ENCODE measurements at places on chromosomes 7 and 10. TPM values are rescaled to one million over a fixed set of nuclear protein-coding genes. Genes with fewer than 3 reads are reported as not detected.
A peak's percentile ranks its signal among the peaks of the same experiment; 100 is the strongest.

- no peak overlapping the region for H3K4me3 ChIP-seq
- H3K27me3 ChIP-seq: no peaks in the 10 kb centered on the region
- H3K36me3 ChIP-seq: no peaks in the 10 kb centered on the region
- H3K4me1 ChIP-seq: no peaks in the 10 kb centered on the region
These were observed 306.6 kb upstream of the PFKP start for GRCh38 chr10:2760736-2761135.

DNA sequence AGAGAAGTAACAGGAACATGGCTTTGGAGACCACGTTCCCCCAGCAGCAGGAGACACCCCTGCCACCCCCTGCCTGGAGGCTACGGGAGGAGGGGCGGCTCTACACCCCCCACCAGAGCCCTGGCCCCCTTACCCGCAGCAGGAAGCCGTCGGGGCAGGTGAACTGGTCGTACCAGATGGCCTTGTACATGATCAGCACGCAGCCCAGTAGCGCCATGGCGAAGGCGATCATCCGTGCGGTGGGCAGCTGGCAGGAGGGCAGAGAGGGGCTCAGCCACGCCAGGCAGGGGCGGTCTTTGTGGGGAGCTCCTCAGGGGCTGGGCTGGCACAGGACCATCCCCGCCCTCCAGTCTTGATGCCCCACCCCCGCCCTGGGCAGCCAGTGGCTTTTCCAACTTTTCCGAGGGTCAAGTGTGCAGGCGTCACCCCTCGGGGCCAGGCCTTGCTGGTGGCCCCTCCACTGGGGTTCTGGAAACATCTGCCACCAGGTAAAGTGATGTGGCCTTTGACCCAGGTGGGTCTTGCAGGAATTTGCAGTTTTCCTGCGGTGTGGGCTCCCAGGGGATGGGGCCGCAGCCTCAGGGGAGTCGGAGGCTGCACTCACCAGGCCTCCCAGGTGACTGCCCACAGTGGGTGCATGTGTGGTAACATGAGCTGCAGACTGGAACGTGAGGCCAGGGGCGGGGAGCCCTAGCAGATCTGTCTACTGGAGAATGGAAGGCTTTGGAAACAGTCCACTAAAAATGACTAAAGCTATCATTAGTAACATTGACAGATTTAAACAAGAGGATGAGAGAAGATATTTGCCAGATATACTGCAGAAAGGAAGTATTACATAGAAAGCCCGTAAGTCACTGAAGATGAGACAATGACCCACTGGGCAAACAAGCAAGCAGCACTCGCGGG, 9.7 kb downstream of the CALY start:
- H3K36me3 ChIP-seq: no peaks in the 10 kb centered on the region
- H3K4me3 ChIP-seq: no peak overlapping the region
- H3K4me1 ChIP-seq: peaks cover 25% of the 10 kb centered on the region
- no peak overlapping the region for H3K27ac ChIP-seq

DNA sequence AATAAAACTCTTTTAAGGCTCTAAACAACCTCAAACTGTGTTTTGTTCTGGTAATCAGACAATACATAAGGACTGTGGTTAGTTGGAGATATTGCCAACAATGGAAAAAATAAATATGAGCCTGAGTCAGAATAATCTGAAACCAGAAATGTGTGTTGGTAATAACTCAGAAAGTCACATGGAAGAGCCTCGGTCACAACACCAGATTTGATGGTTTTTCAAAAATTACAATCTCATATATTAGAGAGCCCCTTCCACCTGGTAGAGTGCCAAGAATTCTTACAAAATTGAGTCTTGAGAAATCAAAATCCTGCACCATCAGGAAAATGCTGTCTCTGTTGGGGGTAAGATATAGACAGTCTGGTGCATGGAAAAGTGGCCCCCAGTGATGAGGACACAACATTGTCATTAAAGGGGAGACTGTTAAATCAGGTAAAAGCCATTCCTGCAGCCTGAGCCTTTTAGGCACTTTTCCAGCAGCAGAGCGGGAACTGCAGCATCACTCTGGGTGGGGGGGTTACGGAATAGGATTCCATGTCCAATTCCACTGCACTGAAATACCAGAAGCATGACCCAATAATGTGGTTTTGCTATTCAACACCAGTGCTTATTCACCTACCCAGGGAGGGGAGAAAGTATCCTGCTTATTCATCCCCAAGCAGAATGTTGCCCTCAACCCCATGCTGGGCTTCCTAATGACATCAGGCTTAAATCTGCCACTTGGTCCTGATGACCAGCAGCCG, 9.5 kb upstream of the ADAM12 start:
- no peaks in the 10 kb centered on the region for H3K36me3 ChIP-seq
- DNase-seq: no peak
- H3K4me3 ChIP-seq: no peak overlapping the region
- H3K27me3 ChIP-seq: no peaks in the 10 kb centered on the region
- peaks cover 5% of the 10 kb centered on the region for H3K4me1 ChIP-seq

- no peaks in the 10 kb centered on the region for H3K4me1 ChIP-seq
- no peak overlapping the region for H3K4me3 ChIP-seq
- H3K27me3 ChIP-seq: no peaks in the 10 kb centered on the region
These were observed 6.0 kb upstream of the CFAP46 start for GRCh38 chr10:132948351-132948750.

GRCh38 chr10:10007957-10008356, 1009.7 kb upstream of the CELF2 start:
- no peaks in the 10 kb centered on the region for H3K27me3 ChIP-seq
- H3K4me3 ChIP-seq: no peak overlapping the region
- H3K4me1 ChIP-seq: no peaks in the 10 kb centered on the region
- no peak overlapping the region for H3K27ac ChIP-seq

DNA sequence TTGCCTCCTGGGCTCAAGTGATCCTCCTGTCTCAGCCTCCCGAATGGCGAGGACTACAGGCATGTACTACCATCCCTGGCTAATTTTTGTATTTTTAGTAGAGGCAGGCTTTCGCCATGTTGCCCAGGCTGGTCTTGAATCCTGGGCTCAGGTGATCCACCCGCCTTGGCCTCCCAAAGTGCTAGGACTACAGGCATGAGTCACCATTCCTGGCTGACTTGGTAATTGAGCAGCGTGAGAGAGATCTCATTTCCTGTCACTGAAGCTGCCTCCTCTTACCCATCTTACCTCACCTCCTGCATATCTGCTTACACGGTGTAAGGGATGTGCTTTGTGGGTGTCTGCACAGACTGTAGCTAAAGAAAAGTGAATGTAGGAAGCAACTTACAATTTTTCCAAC, 9.7 kb downstream of the IFIT3 start:
- no peak for DNase-seq
- H3K27me3 ChIP-seq: no peaks in the 10 kb centered on the region
- no peak overlapping the region for H3K4me3 ChIP-seq
- no peak overlapping the region for H3K27ac ChIP-seq
- H3K36me3 ChIP-seq: no peaks in the 10 kb centered on the region
- peaks cover 18% of the 10 kb centered on the region for H3K4me1 ChIP-seq

DNA sequence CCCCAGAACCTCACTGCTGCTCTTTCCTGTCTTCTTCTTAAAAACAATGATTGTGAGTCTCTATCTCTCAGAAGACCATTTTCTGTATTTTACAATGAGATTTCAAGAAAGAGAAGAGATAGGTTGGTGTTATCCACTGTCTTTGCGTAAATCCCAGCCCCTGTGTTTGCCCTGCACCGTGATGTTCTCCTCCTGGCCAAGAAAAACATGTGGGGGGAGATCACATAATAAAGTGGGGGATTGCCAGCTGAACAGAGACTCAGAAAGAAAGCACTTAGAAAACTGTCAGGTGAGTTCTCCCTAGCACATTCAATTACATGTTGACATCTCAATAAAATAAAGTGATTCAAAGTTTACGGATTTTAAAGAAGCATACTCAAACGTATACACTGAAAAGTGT, 105.0 kb upstream of the PITRM1 start:
- H3K27me3 ChIP-seq: no peaks in the 10 kb centered on the region
- no peak overlapping the region for H3K4me3 ChIP-seq
- no peak overlapping the region for H3K27ac ChIP-seq
- DNase-seq: no peak

DNA sequence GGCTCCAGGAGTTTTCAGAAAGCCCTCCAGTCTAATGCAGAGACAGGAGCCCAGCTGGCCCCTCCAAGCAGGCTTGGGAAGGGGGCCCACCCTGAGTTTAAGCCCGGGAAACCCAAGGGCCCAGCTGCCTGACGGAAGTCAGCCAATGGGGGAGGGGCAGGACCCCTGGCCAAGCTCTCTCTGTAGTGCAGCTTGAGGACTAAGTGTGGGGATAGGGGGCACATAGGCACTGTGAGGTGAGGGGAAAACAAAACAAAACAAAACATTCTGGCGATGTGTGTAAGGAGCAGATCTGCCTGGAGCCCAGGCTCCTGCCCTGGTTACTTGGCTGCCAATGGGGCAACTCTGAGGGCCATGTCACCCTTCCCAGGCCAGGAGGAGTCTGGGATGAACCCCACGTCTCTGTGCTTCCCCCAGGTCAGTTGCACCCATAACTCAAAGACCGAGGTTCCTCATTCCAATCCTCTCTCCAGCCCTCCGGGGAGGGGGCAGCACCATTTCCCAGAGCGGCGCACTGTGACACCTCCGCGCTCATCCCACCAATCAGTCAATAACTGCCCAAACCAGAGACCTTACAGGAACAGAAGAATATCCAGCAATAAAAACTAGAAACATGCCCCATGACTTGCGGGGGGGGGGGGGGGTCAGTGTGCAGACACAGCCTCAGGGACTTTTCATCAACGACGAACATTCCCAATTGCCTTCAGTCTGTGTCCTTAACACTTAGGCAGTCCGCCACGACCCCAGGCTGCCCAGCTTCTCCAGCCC, 1.7 kb downstream of the CXCL12 start:
- H3K27ac ChIP-seq: peak overlapping the region; percentile 79
- peak; percentile 80 for DNase-seq
- peaks cover 15% of the 10 kb centered on the region for H3K36me3 ChIP-seq
- no peaks in the 10 kb centered on the region for H3K27me3 ChIP-seq
- H3K4me3 ChIP-seq: peak overlapping the region; percentile 86

- no peak overlapping the region for H3K27ac ChIP-seq
- no peaks in the 10 kb centered on the region for H3K36me3 ChIP-seq
- H3K4me1 ChIP-seq: peaks cover 6% of the 10 kb centered on the region
- H3K27me3 ChIP-seq: no peaks in the 10 kb centered on the region
- H3K4me3 ChIP-seq: no peak overlapping the region
These were observed 24.4 kb downstream of the TRUB1 start for GRCh38 chr10:114962441-114962840.

OPALIN gene
- total RNA-seq: not detected

DNA2 gene
- 3.7 TPM for total RNA-seq

SEMA3D gene
- 2.2 TPM for total RNA-seq

KCP gene
- total RNA-seq: 1.2 TPM

All from vagina (tissue), 2 donors.